Heart left ventricle (tissue), 16 donors: ENCODE measurements at places on chromosomes 5 and 9.

DNA sequence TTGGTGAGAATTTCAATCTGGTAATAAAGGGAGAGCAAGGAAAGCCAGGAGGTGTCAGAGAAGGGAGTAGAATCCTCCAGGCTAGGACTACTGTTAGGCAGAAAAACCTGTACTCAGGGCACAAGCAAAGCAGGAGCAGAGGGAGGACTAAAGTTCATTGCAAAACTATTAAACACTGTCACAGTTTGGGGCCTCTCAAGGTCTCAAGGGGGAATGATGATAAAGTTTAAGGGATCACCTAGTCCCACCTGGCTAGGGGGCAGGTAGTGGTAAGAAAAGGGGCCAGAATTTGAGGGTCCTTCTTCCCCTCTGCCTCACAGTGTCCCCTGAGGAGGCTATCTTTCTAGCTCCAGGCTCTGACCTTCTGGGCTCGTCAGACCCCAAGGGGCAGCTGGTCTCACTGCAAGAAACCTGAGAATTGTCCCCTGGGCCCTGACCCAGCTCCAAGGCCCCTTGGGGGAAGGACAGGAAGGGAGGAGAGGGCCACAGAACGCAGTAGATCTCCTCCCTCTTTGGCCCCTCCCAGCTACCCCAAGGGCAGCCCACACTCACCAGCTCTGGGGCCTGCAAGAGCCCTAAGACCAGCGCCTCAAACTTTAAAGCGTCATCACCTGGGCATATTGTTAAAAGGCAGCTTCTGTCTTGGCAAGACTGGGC, 974 bp downstream of the CCDC69 start:
- peak; percentile 76 for DNase-seq

DNA sequence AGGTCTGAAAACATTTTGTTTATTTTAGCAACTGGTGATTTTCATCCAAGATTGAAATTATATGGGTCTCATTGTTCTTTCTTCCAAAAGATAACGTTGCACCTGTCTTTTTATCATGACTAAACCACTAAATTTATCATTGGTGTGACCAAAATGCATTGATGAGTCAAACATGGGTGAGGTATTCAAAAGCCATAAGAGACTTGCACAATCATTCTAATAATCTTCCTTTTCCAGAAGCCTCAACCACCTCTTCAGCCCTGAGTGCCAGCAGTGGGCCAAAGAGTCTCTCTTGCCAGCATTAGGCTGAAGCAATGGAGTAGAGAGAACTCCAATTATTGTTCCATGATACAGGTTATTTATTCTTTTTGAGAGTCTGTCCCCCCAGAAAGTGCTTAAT, 198.9 kb downstream of the LURAP1L start:
- DNase-seq, result no peak

DNA sequence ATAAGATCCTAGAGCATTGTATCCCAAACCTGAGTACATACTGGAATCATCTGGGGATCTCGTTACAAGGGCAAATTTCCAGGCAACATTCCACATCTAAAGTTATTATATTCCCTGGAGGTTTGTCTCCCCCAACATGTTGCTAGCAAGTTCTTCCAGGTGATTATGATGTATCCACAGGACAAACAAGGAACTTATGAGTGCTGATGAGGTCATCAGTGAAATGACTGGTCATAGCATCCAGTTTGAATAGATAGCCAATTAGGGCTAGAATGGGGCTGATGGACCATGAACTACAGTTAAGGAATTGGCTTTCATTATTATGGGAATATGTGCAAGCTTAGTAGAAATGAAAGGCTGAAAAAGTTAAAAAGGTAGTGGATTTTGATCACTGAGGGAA, 115.2 kb downstream of the CWC27 start:
- DNase-seq, result no peak

- no peak for DNase-seq
These were observed 5.4 kb upstream of the FOXB2 start for GRCh38 chr9:77013932-77014596.

DNA sequence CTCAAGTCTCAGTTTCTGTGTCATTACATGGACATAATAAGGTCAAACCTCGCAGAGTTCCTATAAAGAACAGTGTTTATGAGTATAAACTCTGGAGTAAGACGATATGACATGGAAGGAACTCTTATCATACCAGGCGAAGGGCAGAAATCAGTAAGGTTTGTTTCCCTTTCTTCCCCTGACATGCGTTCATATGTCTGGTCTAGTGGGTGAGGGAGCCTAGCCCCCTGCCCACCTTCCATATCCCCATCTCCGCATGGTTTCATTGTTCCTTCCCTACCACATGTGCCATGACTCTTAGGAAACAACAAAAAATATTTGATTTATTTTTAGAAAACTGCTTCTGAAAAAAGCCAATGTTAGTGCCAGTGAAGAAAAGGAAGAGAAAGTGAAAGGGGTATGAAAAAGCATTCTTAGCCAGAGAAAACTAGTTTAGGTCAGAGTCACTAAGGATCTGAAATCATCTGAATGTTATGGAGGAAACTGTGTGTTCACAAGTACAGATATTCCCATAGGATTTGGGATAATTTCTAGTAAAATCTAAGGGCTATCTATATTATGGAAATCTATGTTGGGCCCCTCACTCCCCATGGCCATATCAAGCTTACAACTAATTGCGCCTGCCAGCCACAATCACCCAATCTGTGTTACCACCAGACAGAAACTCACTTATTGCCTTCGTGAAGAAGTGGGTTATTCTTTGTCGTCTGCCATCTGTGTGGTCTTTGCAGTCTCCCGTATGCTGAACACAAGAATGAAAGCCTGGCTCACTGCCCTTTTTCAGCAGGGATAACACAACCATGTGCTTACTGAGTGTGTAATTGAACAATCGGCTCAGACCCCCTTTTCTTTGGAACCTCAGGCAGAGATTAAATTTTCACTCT, 19.9 kb upstream of the HMHB1 start:
- no peak for DNase-seq

GRCh38 chr9:103296189-103296588, 301.1 kb downstream of the CYLC2 start:
- no peak for DNase-seq

- DNase-seq, result no peak
These were observed 587.7 kb upstream of the CDH6 start for GRCh38 chr5:30605693-30606268.

- no peak for DNase-seq
These were observed 92.2 kb downstream of the KLF4 start for GRCh38 chr9:107397076-107398044.
